ENCODE measurements at places on chromosomes 5 and 9.

DNA sequence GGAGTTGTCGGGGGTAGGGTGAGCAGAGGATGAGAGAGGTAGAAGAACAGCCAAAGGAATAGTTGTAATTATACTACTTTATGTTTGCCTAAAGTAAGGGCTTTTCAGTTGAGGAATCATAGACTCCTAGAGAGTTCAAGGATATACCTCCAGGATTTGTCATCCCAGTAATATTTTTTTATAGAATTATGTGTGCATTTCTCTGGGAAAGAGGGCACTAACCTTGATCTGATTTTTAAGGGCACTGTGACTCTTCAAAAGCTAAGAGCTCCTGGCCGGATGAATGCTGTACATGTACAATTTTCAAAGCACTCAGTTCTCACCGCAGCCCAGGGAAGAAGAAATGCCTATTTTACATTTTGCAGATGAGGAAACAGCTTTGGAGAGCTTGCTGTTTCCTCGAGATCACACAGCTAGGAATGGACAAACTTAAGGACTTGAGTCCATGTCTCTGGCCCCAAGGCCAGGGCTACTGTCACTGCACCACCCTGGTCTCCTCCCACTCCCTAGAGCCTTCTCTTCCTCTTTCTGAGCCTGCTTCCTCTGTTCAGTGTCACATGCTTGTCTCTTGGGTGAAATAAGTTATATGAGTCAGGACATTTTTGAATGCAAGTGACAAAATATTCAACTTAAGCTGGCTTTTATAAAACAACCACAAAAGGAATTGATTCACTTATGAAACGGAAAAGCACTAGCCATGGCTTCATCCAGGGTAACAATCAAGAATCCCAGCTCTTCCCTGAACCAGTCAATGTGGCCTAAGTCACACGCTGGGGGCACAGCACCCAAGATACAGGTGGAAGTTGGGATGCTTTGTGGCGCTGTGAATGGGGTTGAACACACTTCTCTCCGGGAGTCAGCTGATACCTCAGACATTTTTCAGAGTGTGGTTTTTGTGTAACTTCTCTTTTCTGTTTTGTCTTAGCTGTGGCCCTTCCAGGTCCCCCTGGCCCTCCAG is 45.7 kb upstream of the TGFBR1 start:
- no peak for DNase-seq

- no peak for DNase-seq
Measured at GRCh38 chr5:152568016-152568415, 162.9 kb upstream of the NMUR2 start.

- DNase-seq, result peak; percentile 18
Measured at GRCh38 chr5:27316271-27316650, 277.9 kb upstream of the CDH9 start.

DNA sequence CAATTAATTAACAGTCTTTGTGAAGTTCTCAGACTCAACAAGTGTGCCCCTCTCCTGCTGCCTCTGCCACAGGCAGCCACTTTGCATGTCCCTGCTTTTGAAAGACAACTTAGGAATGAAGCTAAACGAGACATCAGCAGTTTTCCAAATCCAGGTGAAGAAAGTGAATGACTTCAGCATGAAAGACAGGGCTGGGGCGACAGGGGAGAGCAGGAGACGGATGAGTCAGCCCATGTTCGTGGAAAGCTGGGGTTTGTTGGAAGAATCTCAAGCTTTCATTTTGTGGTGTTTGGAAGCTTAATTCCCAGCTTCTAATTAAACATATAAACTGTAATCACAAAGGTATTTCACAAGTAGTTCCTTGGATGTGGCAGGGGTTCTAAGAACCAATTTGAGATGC is 207.8 kb upstream of the MAP3K1 start:
- DNase-seq, result no peak

- DNase-seq, result no peak
Measured at GRCh38 chr5:174083056-174083827, 37.7 kb downstream of the NSG2 start.

DNA sequence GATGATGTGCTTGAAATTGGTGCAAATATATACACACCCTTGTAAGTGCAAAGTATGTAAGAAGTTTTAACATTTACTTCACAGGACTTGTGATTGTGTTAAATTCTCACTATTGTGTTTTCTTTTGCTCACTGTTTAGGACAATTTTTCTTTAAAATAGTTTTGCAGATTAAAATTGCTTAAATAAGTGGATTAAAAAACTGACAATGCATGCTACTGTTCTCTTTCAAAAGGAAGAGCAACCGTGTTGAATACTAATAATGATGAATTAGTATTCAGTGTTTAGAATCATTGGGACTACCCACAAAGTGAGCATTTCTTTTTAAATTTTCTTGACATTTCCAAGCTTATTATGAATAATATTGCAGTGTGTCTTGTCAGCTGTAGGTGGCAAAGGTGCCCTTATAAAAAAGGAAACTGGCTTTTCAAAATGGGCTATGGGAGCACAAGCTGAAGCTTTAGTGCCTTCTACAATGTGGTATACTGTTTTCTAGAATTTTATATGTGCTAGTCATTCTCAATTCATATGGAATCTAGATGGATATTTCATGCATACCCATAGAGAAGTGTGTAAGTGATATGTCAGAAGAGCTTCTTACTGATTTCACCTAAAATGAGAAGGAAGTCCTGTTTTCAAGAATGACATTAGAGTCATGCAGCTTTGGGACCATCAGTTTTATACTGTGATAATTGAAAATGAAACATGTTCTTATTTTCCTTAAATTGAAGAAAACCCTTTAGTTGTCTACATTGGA is 35.4 kb downstream of the SREK1 start:
- DNase-seq, result no peak

DNA sequence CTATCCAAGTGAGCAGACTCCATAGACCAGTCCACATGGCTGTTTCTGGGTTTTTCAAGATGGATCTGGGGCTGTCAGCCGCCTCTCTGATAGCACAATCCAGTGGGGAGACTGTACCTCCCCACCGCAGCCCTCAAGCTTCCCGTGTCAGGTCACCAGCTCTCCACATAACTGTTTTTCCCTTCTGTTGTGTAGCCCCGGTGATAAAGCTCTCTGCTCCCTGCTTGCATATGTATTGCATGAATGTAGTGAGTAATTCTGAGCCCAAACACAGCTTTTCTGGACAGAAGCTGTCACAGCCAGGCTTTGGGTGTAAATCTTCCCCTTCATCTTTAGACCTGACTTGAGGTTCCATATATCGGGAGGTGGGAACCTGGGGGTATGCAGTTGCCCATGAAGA is 23.1 kb upstream of the CFAP157 start:
- DNase-seq, result no peak

DNA sequence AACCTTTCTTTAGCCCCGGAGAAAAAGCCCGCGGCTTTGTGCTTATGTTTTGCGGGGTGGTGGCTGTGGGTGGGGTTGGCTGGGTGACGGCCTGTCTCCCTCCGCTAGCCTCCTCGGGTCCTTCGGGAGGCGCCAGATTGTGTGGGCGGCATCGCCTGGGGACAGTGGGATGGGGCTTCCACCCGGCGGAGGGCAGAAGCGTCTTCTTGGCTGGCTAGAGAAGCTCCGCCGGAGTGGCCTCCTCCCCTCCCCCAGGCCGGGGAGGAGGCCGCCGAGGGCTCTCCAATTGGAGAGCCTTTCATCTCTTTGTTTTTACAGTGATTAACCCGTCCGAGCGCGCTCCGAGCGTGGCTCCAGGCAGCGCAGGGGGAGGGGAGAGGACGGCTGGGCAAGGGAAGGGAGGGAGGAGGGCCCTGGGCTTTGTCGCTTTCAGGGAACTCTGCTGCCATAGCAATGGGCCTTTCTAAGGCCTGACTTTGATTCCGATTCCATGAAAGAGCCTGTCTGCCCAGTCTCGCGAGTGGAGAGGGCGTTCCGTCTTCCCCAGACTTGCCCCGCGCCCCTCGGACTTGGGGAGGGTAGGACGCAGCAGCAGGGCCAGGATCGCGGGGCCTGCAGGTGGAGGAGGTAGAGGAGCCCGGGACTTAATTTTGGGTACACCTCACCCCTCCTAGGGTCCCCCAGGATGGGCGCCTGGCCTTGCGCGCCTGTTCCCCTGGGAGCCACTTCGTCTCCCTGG is 36.7 kb upstream of the TIFAB start:
- DNase-seq, result peak; percentile 99

DNA sequence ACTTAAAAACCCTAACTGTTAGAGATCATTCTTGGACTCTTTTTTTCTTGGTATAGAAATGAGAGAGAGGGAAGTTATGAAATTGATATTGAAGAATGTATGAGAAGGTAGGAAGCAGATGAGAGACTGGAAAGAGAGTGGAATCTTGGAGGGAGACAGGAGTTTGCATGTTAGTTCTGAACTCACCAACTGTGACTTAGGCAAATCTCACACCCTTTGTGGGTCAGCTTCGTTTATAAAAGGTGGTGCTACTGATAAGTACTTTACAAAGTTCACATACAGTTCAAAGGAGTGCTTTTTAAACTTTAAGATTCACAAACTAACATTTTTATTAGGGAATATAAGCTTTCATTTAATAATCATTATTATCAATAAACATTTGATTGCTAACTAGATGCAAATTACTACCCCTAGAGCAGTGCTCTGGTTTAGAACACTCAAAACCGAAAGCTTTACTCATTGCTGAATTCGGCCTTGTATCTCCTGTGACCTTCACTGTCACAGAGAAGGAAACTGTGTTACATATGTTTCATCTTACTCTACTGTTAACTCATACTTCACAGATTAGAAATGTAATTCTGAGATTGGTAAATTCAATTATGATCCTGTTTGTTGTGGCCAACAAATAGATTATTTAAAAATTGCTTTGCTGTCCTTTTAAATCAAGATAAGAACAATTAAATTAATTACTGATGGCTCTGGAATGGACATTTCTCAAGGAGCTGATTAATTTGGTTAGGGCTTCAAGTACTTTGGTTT is 143.2 kb downstream of the RMI1 start:
- DNase-seq, result no peak

- DNase-seq, result no peak
Measured at GRCh38 chr5:112681481-112681908, 56.2 kb upstream of the APC start.

DNA sequence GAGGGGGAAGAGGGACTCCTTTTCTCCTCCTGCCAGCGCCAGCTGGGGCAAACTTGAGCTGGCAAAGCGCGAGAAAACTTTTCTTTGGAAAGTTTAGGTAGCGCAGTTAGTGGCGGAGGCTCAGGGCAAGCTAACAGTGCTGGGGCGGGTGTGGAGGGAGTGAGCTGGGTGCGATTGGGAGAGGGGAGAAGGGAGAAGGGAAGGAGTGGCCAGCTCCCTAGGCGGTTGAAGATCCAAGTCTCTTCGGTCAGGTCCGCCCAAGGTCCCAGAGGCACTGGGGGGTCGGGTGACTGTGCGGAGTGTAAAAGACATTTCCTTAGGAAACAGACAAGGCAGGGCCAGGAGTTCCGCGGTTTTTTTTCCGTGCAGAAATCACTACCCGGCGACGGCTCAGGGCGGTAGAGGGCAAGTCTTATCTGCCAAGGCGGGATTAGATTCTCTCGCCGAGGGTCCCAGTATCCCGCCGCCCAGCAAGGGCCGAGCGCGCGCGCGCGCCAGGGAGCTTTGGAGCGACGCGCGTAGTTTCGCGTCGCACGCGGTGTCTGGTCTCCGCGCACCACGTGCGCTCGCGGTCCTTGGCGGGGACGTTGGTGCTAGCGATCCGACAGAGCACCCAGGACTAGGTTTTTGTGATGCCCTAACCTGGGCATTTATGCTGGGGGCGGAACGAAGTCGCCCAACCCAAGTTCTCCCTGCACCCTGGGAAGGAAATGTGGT is 33.6 kb upstream of the NFIB start:
- no peak for DNase-seq

- no peak for DNase-seq
Measured at GRCh38 chr5:137792303-137792702, 38.1 kb upstream of the HNRNPA0 start.

GRCh38 chr9:70177121-70177520 is 81.7 kb upstream of the SMC5 start:
- DNase-seq, result no peak

DNA sequence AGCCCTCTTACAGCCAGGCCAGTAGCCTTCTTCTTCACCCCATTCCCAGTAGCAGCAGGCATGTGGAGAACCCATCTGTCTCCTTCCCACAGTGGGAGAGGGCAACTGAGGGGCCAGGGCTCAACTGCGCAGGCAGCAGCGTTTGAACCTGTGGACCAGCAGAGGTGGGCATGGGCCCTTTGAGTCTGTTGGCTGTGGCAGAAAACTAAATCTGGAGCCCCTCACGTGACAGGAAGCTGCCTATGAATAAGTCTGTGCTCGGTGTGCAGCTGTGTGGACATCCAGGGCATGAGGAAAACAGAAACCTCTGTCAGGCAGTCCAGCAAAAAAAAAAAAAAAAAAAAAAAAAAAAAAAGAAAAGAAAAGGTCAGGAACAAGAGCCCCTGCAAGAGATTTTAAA is 189.2 kb upstream of the NR3C1 start:
- DNase-seq, result peak; percentile 35

GRCh38 chr9:74281674-74282073 is 215.5 kb upstream of the RORB start:
- no peak for DNase-seq

GRCh38 chr9:127714951-127715469 is 453 bp downstream of the PTRH1 start:
- DNase-seq, result no peak

- DNase-seq, result no peak
Measured at GRCh38 chr9:130104491-130105193, 50.9 kb downstream of the GPR107 start.

DNA sequence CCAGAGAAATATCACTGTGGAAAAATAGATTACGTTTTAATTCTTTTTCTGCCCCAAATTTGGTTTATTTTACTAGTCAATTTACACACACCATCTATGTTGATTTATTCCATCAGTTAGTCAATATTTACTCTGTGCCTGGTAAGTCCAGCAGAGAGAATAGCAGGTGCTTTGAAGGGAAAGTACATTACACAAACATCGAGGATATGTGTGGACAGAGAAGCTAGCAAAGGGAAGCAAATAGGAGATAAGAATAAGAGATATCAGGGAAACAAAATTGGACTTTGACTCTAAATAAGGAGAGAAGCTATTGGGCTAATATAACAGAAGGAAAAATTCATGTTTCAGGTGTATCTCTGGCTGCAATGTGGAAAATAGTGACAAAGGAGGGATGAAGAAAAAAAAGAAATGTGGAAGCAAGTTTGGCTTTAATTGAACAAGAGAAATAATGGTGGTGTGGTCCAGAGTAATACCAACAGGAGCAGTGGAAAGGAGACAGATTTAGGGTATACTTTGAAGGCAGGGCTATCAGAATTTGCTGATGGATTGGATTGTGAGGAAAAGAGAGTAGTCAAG is 587.7 kb upstream of the CDH6 start:
- no peak for DNase-seq

DNA sequence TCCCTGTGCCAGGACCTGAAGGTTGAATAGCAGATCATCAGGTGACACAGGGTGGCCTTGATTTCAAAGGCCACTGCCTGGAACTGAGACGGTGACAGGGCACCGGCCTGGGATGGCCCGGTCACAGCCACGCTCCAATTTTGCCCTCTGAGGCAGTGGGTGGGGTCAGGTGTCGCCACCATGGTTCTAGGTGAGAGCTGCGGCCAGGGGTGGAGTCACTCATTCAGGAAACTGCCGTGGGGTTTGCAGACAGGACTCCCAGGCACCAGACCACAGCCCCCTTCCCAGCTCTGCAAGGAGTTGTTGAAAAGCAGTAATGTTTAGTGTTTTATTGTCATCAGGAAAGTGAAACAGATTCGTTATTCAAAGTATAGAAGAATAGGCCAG is 17.3 kb upstream of the RNU6ATAC start:
- no peak for DNase-seq

Data from SJSA1 (cell line).